ENCODE measurements at places on chromosomes 3 and 15.

DNA sequence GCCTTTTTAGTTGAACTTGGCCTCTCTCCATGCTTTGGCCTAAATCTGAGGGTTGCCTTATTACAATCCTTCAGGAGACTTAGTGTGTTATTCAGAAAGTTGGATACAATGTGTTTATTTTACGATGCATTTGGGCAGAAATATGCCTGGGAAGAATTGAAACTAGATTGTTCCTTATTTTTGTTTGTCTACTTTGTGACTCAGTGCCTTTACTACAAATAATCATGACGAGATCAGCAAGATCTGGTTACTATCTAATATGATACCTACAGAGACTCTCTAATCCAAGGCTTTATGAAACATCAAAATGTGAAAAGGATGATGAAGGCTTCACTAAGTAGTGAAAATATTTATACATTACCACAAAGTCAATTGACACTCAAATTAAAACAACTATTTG is 82.2 kb downstream of the RBMS3 start:
- H3K4me1 ChIP-seq = peaks cover 7% of the 10 kb centered on the region
- no peaks in the 10 kb centered on the region for H3K27me3 ChIP-seq
- peak overlapping the region; percentile 50 for H3K27ac ChIP-seq
- no peaks in the 10 kb centered on the region for H3K36me3 ChIP-seq

- no peak for DNase-seq
- peaks cover under 1% of the 10 kb centered on the region for H3K4me1 ChIP-seq
- no peak overlapping the region for H3K27ac ChIP-seq
These were observed 697.5 kb upstream of the CBLB start for GRCh38 chr3:106566277-106566676.

DNA sequence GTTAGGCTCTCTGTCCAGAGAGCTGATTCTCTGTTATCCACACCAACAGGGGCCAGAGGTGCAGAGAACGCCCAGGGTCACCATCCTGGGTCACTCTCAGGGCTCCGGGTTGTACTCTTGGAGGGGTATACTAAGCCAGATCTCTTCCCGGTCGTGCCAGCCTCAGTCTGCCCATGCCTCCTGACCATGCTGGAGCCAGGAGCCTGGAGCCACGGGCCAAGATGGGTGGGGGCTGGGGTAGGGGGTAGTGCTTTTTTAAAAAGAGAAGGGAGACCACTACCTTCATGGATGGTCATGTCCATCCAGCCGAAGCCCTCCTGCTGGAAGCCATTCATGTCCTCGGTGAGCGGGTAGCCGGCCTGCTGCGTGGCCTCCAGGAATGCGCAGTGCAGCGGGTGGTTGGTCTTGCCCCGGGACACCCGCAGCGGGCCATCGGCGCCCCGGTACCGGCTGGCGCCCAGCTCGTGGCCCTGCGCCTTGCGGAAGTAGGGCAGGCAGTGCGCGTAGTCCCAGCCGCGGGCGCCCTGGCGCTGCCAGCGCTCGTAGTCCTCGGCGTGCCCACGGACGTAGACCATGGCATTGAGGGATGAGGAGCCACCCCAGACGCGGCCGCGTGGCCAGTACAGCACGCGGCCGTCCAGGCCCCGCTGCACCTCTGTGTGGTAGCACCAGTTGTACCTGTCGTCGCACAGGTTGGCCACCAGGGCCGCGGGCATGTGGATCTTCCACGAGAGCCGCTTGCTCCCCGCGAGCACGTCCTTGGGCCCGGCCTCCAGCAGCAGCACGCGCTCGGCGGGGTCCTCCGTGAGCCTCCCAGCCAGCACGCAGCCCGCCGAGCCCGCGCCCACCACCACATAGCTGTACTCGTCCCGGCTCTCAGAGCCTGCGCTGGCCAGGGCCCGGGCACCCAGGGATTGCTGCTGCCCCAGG is 22.9 kb downstream of the CHDH start:
- no peaks in the 10 kb centered on the region for H3K4me1 ChIP-seq
- no peaks in the 10 kb centered on the region for H3K36me3 ChIP-seq
- no peak overlapping the region for H3K4me3 ChIP-seq
- H3K27me3 ChIP-seq = no peaks in the 10 kb centered on the region

GRCh38 chr3:24352893-24353553 is 141.6 kb downstream of the THRB start:
- no peaks in the 10 kb centered on the region for H3K27me3 ChIP-seq
- 0 out of 2 replicates have a peak, but pooled peaks cover 3% of the 10 kb centered on the region for H3K4me1 ChIP-seq
- no peak for DNase-seq
- no peaks in the 10 kb centered on the region for H3K36me3 ChIP-seq
- no peak overlapping the region for H3K4me3 ChIP-seq

DNA sequence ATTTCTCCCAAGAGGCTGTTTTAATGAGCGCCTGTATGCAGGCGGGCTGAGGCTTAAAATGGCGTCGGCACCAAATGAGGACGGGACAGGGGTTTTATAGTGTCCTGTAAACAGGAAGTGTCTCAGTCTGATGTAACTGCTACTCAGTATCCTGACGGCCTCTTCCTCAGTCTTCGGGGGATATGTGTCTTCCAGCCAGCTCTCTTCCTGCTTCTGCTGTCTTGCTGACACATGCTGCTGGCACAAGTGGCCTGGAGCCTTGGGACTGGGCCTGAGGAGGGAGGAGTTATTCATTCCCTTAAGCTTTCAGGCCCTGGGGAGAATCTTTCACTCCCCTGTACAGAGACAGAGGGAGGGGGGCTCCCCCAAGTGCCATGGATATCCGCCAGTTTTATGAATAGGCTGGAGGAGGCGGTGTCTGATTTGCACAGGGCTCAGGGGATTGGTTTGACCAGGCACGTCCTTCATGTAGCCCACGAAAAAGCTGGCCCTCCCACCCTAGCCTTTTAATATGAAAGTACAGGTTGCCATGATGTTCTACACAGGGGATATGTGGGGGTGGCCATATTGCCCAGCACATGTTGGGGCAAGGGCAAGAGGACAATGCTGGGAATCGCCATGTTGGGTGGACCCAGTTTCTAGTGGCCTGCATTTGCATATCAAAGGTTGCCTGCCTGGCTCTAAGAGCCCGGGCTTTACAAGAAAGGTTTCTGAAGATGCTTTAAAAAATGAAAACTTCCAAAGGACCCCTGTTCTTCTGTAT is 19.9 kb downstream of the NDUFB4 start:
- H3K27me3 ChIP-seq = no peaks in the 10 kb centered on the region
- H3K4me3 ChIP-seq = no peak overlapping the region

All from PC-3 (cell line).